Purkinje cell (primary cell): ENCODE measurements at places on chromosomes 6 and 20. TPM values are rescaled to one million over a fixed set of nuclear protein-coding genes. Genes with fewer than 3 reads are reported as not detected.

LY6G5C gene
- polyA plus RNA-seq: 0.29 and 2.4 TPM in 2 replicates

GJA10 gene
- not detected in 2 replicates for polyA plus RNA-seq

TMEM63B gene
- polyA plus RNA-seq: 9.8 and 10.3 TPM in 2 replicates

HRH3 gene
- not detected in 2 replicates for polyA plus RNA-seq

GFRAL gene
- not detected in 2 replicates for polyA plus RNA-seq

NKX2-2 gene
- 0.69 and 2.0 TPM in 2 replicates for polyA plus RNA-seq

FLRT3 gene
- 0.34 and 8.2 TPM in 2 replicates for polyA plus RNA-seq

FERMT1 gene
- 0.31 TPM in 1 of 2 replicates, not detected in the other for polyA plus RNA-seq

NRSN1 gene
- polyA plus RNA-seq: 88.3 and 130 TPM in 2 replicates

GLP1R gene
- not detected in 2 replicates for polyA plus RNA-seq

MAP7 gene
- polyA plus RNA-seq: 5.3 and 6.3 TPM in 2 replicates

EYA4 gene
- not detected in 2 replicates for polyA plus RNA-seq

DSP gene
- 0.28 TPM in 1 of 2 replicates, not detected in the other for polyA plus RNA-seq

NDUFAF5 gene
- 92.6 and 103 TPM in 2 replicates for polyA plus RNA-seq

SEC23B gene
- 27.5 and 34.9 TPM in 2 replicates for polyA plus RNA-seq

BPIFA1 gene
- not detected in 2 replicates for polyA plus RNA-seq

LAMP5 gene
- 12.8 and 16.3 TPM in 2 replicates for polyA plus RNA-seq

WFDC5 gene
- polyA plus RNA-seq: not detected in 2 replicates

SUMO4 gene
- polyA plus RNA-seq: 2.7 TPM in 1 of 2 replicates, not detected in the other

BPIFB1 gene
- polyA plus RNA-seq: not detected in 2 replicates

CALHM4 gene
- polyA plus RNA-seq: not detected in 2 replicates

SMIM8 gene
- polyA plus RNA-seq: 101 and 109 TPM in 2 replicates

IMPG1 gene
- 0.34 and 6.7 TPM in 2 replicates for polyA plus RNA-seq

COL10A1 gene
- polyA plus RNA-seq: 0.09 and 3.7 TPM in 2 replicates

SLC22A7 gene
- polyA plus RNA-seq: 0.63 TPM in 1 of 2 replicates, not detected in the other

ARMH2 gene
- not detected in 2 replicates for polyA plus RNA-seq

MAD2L1BP gene
- polyA plus RNA-seq: 21.2 and 28.0 TPM in 2 replicates

MATN4 gene
- polyA plus RNA-seq: not detected in 2 replicates

VIP gene
- not detected in 2 replicates for polyA plus RNA-seq

BANF2 gene
- polyA plus RNA-seq: 13.3 and 21.1 TPM in 2 replicates

MTFR2 gene
- 6.2 and 7.8 TPM in 2 replicates for polyA plus RNA-seq

HFE gene
- polyA plus RNA-seq: 1.9 TPM in 1 of 2 replicates, not detected in the other

TEAD3 gene
- 0.19 and 0.31 TPM in 2 replicates for polyA plus RNA-seq

FAM209B gene
- polyA plus RNA-seq: 0.89 and 0.99 TPM in 2 replicates
